ENCODE measurements at places on chromosomes 7 and 10.

GRCh38 chr10:121436630-121437341 is 161.5 kb downstream of the FGFR2 start:
- DNase-seq, result no peak

GRCh38 chr7:94311515-94311914 is 83.2 kb upstream of the COL1A2 start:
- DNase-seq, result no peak

- no peak for DNase-seq
These were observed 20.4 kb upstream of the HIPK2 start for GRCh38 chr7:139798221-139798620.

- no peak for DNase-seq
These were observed 128.1 kb downstream of the NT5C2 start for GRCh38 chr10:103064956-103065355.

DNA sequence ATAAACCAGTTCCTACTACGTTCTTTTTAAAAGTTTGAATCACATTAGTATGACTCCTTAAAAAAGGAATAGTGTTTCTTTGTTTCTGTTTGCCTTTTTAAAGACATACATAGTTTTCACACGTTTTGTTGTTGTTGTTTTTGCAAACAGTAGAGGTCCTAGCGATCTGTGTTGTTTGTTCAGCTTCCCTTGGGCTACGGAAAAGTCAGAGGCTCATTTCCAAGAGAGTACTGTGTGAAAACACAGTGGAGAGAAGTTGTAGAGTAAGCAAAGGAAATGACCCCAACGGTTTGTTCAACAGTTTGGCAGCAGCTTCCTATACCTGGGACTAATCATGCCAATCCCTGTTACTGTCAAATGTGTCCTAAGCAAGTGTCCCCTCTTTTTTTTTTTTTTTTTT is 87.1 kb upstream of the STEAP1 start:
- DNase-seq, result no peak

DNA sequence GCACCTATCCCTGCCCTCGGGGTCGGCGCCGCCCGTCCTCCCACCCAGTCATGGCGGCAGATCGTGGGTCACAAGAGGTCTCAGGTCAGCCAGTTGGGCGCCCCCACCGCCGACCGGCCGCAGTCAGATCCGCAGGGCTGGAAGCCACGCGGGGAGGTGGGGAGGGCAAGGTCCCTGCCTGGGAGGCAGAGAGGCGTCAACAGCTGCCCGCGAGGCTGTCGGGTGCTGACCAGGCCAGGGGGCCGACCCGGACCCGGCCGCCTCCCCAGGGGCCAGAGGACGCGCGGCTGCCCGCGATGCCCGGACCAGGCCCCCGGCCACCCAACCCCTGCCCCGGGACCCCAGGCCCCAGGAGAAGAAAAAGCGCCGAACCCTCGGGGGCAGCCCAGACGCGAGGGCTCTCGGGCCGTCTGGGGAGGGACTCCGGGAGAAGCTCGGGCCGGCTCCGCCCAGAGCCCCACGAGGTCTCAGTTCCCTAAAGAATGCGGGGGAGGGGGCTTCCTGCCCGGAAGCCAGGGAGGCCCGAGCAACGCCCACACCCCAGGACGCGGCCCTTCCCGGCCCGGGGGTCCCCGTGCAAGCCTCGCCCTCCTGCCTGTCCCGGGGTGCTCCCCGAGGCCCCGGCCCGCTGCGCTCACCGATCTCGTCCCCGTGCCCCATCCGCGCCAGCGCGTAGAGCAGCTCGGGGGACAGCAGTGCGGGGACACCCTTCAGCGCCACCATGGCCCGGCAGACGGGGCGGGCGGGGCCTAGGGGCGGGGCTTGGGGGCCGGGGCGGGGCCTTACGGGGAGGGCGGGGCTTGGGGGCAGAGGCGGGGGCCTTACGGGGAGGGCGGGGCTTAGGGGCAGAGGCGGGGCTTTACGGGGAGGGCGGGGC is at the start of gene FUOM:
TSS of gene FUOM (minus strand) at position 735 of the 877 bp plus-strand sequence. CDS start at position 723, 12 bp downstream.
- peak; percentile 70 for DNase-seq

DNA sequence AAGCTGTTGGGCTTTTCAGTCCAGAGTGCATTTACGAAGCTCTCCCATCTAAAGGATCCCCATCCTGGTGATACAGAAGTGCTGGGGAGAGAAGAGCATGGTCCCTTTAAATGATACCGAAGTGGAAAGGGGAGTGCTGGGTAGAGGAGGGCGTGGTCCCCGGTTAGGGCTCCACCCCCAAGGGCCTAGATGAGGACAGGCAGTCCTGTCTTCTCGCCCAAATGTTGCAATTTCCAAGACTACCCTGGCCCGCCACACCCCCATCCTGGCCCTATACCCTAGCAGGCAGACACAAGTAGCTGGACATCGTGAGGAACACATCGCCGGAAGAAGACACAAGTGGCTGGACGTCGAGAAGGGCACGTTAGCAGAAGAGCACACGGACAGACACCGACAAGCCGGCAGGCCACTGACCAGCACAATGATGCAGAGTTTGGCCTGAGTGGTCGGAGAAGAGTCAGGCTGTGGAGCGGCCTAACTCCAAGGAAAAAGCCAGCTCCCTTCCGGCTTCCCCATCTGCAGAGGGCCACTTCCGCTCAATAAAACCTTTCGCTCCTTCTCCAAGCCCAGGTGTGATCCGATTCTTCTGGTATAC is 439.5 kb upstream of the NRP1 start:
- DNase-seq, result no peak

- no peak for DNase-seq
These were observed 54.5 kb upstream of the FZD8 start for GRCh38 chr10:35696392-35697287.

GRCh38 chr10:97542169-97543024 is 30.2 kb upstream of the ANKRD2 start:
- peak; percentile 31 for DNase-seq

GRCh38 chr10:17409170-17409733 is 45.1 kb downstream of the ST8SIA6 start:
- peak; percentile 33 for DNase-seq

GRCh38 chr7:146201945-146202344 is 85.3 kb downstream of the CNTNAP2 start:
- no peak for DNase-seq

DNA sequence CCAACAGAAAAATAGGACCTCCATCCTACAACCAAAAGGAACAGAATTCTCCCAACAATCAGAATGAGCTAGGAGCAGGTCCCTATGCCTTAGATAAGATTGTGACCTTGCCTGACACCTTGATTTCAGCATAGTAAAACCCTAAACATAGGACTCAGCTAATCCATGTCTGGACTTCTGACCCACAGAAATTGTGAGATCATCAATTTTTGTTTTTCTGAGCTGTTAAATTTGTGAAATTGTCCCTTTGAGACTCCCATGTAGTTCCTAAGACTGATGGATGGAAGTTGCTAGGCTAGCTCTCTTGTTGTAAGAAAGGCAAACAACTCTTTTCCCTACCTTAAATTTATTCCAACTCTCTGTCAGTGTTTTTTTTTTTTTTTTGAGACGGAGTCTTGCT is 244.2 kb downstream of the EXOC4 start:
- no peak for DNase-seq

DNA sequence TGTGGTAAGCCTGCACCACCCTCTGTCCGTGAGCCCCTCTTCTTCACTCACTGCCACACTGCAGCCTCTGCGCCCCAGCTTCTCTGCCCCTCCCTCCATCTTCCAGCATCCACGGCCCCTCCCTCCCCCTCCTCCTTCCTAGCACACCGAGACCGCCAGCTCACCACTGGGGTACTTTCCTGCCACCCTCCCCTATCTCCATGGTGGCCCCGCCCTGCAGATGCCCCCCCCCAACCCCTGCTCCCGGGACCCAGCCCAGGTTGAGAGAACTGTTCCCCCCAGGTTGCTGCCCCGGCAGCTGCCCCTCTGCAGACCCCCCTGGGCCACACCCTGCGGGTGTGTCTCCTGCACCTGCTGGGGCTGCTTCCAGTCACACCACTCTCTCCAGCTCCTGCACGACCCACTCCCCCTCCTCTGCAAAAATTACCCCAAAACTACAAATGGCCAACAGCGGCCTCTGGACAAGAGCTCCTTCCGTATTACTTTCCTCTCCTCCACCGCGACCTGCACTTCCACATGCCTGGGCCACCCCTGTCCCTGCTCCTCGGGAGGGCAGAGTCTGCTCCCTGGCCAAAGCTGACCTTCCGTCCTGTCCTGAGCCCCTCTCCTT is 209.2 kb upstream of the PPP2R2D start:
- no peak for DNase-seq

DNA sequence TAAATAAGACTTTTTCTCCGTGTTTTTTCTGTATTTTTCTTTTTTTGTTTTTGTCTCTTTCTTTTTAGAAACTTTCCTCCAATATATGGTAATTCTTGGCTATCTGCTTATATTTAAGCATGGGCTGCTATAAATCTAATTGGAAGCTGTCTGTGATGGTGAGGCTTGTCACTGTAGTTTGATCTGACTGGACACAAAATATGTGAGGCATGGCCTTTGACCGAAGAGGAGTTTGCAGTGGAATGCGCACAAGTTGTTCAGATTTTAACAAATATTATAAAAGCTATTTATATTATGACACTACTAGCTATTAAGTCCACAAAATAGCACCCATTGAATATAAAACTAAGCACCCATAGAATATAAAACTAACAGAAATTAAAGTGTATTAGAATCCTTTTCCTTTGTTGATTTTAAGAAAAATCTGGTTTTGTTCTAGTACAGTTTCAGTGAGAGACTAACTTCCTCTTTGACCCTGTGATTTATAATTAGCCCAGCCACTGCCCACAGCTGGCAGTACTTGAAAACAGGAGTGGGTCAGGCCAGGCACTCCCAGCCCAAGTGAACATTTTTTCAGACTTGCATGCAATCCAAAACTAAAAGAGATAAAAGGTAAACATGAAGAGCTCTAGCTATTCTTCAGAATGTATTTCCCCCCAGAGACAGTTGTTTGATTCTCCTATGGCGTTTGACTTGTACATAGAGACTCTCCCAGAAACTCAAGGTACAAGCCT is 69.9 kb upstream of the FGL2 start:
- no peak for DNase-seq

GRCh38 chr10:126060261-126060931 is 164.0 kb downstream of the FANK1 start:
- no peak for DNase-seq

- no peak for DNase-seq
These were observed 57.3 kb downstream of the CSGALNACT2 start for GRCh38 chr10:43195557-43195956.

- DNase-seq, result no peak
These were observed 282.6 kb upstream of the CACNA2D1 start for GRCh38 chr7:82726038-82726800.

DNA sequence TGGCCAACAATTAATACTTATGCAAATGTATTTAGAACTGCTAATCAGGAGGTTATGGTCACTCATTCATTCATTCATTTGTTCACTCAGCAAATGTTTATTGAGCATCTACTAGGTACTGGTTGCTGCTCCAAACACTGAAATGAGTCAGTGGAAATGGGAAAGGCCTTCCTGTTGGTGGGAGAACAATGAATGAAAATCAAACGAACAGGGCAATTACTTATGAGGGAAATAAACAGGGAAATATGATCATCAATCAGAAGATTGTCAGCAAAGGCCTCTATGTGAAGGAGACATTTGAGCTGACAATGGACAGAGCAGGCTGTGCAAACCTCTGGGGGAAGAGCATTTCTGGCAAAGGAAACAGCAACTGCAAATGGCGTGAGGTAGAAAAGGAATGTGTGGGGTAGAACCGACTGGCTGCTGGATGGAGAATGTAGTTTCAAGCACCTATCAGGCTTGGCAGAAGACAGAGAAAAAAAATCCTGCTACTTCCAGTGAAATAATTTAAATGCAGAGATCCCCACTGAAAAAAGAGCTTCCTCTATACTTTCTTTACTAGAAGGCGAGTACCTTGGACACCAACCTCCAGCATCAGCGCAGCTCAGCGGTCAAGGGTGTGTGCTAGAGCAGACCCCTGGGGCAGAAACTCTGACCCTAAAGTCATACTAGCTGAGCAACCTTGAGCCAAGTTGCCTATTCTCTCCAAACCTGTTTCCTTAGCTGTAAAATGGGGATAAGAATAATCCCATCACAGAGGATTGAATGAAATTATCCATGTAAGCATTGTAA is 108.8 kb upstream of the EEPD1 start:
- no peak for DNase-seq

DNA sequence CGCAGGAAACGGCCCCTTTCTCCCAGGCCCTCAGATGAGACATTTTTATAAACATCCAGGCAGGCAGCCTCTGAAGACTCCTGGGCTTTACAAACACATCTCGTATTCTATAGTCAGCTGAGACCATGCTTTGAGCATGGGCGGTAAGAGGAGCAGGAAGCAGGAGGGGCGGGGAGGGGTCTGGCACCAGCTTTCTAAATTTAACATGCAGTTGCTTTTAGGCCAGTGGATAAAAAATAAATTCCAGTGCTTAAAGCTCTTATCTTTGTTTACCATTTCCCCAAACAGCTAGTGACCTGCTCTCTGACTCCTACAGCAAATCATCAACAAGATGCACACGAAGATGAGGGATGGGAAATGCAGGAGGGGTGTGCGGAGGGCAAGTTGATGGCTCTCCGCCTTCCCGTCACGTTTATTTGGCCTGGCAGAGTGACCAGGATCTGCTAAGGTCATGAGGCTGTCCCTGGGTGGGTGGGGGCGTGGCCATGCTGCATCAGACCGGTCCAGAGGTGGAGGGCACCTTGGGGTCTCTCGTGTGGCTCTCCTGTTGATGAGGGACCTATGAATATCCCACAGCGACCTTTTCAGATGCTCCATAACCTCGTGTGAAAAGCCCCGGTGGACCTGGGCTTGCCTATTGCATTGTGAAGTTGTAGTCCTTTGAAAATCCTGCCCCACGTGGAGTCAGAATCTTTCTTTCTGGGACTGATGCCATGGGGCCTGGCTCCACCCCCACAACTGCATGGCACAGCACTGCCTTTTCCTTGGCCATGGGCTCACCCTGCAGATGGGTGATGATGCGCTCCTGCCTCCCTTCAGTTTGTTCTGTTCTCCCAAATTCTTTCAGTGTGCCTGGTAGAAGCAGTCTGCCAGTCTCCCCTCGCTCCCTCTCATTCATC is 67.5 kb downstream of the PARP12 start:
- no peak for DNase-seq

DNA sequence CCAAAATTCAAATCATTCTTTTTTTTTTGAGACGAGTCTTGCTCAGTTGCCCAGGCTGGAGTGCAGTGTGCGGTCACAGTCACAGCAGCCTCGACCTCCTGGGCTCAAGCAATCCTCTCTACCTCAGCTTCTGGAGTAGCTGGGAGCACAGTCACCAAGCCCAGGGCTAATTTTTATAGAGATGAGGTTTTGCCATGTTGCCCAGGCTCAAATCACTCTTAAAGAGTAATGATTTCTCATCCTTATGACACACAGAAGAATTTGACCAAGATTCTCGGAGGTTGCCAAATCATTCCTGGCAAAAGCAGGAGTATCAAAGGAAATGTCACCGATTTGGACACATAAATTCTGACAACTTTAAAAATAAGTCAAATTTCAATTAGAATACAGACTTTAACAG is 39.1 kb downstream of the SIRT1 start:
- DNase-seq, result no peak

GRCh38 chr10:77350711-77351119 is 286.9 kb downstream of the KCNMA1 start:
- DNase-seq, result no peak

- DNase-seq, result no peak
These were observed 618 bp upstream of the GIMAP4 start for GRCh38 chr7:150566572-150566971.

DNA sequence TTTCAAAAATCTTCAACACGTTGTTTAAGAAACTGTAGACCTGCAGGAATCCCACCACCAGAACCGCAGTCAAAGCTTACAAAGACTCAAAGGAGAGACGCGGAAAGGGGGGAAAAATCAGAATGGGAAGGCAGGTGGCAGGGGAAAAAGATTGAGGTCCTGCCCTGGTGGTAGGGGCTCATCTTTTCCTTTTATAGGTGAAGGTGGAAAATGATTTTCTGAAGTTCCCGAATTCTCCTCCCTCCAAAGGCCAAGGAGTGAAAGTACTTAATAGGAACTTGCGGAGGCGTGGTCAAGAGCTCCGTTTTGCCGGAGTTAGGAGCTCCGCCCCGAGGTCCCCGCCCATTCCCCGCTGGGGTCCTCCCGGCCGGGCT is 724 bp downstream of the BBIP1 start:
- DNase-seq, result peak; percentile 93

All from CD4-positive, alpha-beta T cell treated with Interleukin-6 for 4 hours (primary cell).